ENCODE measurements at places on chromosomes 3 and 15.

GRCh38 chr15:48472756-48473155 is 141.5 kb downstream of the DUT start:
- DNase-seq = no peak

- no peak for DNase-seq
Measured at GRCh38 chr15:71595846-71596553, 214.4 kb upstream of the NR2E3 start.

GRCh38 chr3:162441716-162442115 is 945.1 kb downstream of the OTOL1 start:
- DNase-seq = no peak

DNA sequence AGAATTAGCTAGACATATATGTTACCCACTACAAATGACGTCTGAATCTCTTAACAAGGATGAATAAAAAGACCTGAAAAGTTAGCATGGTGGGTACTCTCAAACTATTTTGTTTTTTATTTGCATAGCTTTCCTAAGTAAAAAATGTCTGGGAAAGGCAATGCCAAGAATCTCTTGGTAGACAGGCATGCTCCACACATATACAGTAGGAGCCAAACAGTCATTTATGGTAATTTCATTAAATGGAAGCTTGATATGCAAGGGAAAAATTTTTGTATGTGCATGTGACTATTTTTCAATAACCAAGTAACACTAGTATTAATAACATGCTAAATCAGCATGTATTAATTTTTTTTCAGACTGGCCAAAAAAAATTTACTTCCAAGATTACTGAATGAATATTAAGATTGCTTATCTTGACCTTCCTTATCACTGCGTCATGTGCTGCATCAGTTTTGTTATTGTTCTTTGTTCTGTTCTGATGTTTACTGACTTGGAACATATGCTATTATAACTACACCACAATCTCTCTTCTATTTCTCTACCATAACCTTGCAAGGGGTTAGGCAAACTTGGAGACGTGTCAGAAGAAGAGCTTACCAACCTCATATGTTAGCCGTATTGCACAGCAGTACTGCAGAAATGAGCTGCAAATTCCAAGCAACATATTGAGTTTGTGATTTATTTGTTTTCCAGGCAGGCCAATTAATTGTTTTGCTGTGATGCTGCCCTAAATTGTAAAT is 255.3 kb downstream of the RBMS3 start:
- DNase-seq = no peak

GRCh38 chr15:67736810-67737209 is 88.5 kb upstream of the SKOR1 start:
- no peak for DNase-seq

Data from activated T-cell treated with anti-CD3 and anti-CD28 coated beads, Interleukin-2, amount 50 U/mL, for 72 hours (primary cell).